HL-60 (cell line): ENCODE measurements at places on chromosomes 3 and 15.

- no peak for DNase-seq
Observed at GRCh38 chr3:54211097-54211496, 88.7 kb downstream of the CACNA2D3 start.

GRCh38 chr3:14137445-14137844 is 12.6 kb downstream of the TMEM43 start:
- DNase-seq = no peak

GRCh38 chr15:84749111-84749991 is 959 bp downstream of the ZNF592 start:
- peak; percentile 76 for DNase-seq

- DNase-seq = no peak
Observed at GRCh38 chr3:84965141-84965540, 6.4 kb downstream of the CADM2 start.

GRCh38 chr3:187063286-187064121 is 75.8 kb downstream of the RPL39L start:
- no peak for DNase-seq

GRCh38 chr15:99440551-99441443 is 125.0 kb upstream of the MEF2A start:
- DNase-seq = no peak

GRCh38 chr3:135007607-135008006 is 212.5 kb downstream of the EPHB1 start:
- no peak for DNase-seq

DNA sequence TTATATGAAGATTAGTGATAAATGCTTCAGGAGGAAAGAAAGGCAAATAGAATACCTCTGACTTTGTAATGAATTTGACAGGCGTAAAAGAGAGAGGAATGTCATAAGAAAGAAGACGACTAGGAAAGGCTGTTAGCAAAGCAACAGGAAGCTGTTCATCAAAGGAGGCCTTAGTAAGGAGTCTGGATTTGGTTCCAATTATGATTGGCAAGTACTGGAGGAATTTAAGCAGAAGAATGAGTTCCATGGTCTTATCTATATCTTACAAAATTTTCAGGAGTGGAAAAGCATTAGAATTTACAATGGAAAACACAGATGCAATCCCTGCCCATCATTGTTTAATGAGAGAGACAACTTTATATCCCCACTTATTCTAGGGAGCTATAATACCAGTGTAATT is 13.8 kb downstream of the PLSCR1 start:
- no peak for DNase-seq

- no peak for DNase-seq
Observed at GRCh38 chr3:126146525-126147146, 33.8 kb downstream of the ALDH1L1 start.

DNA sequence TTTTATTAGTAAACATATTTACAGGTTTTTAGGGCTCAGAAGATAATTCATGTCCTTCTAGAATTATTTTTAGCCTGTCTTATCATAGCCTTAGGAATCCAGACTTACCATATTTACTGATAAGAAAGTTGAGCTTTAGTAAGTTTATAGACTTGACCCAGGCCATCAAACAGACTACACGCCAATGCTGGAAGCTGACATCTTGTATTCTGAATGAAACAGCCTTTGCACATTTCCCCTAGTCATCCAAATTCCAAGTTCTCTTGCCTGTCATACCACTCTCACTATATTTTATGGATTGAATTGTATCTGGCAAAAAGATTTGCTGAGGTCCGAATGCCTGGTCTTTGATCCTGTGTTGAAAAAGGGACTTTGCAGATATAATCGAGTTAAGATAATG is 58.6 kb downstream of the DRD3 start:
- no peak for DNase-seq

- DNase-seq = no peak
Observed at GRCh38 chr3:3553236-3553635, 246.0 kb upstream of the LRRN1 start.

- DNase-seq = no peak
Observed at GRCh38 chr3:195839260-195840010, 27.7 kb upstream of the MUC4 start.

- no peak for DNase-seq
Observed at GRCh38 chr15:40445421-40445922, 4.7 kb downstream of the BAHD1 start.

GRCh38 chr3:40103829-40104228 is 205.7 kb upstream of the EIF1B start:
- no peak for DNase-seq

- peak; percentile 25 for DNase-seq
Observed at GRCh38 chr3:190424478-190425439, 24.9 kb downstream of the TMEM207 start.

DNA sequence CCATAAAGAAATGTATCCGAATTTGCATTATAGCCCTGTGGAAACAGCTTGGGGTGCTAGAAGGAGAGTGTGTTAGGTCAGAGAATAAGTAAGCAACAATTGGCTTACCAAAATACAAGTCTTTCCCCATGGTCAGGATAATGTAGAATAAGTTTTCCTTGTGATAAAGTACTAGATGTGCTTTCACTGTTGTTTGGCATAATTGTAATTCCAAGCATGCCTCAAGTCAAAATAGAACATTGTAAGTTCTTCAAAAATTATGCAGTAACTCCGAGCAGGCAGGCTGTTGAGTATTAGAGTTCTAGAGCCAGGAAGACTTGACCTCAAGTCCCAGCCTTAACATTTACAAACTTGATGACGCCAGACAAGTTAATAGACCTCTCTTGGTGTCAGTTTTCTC is 242.0 kb downstream of the TUSC7 start:
- DNase-seq = no peak

- no peak for DNase-seq
Observed at GRCh38 chr3:150433347-150433746, 25.2 kb downstream of the TSC22D2 start.

GRCh38 chr15:90013503-90013937 is 12.4 kb downstream of the ZNF710 start:
- peak; percentile 48 for DNase-seq

DNA sequence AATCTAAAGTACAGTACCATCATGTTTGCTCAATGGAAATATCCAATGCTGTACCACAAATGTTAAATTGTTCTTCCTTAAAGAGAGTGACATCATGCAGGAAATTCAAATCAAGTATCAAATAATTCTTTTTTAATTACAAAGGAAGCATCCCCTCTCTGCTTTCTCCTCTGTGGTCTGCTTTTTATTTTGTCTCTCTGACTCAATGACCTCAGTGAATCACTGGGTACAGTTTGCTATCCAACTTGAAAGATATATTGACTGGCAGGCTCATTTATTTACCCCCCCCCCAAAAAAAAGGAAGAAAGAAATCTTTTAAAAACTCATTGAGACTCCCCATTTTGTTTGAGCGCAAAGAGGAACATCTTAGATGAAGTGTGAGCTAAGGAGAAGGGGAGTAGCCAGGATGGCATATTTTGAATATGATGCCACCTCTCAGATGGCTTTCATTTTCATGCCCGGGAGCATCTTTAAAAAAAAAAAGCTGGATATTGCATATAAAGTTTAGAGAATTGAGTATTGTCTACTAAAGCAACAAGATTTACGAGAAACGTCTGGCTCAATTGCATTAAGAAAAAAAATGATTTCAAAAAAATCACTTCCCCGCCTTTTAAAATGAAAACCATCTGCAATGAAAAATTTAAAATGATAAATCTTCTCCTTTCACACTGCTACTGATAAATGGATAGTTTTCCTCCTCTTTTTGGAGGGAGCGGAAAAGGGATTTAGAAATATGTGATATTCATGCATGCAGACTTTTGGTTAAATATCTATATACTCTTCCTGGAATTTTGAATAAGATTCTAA is 307.1 kb upstream of the DPH6 start:
- no peak for DNase-seq

GRCh38 chr15:60509470-60509869 is 30.5 kb upstream of the ICE2 start:
- DNase-seq = no peak

DNA sequence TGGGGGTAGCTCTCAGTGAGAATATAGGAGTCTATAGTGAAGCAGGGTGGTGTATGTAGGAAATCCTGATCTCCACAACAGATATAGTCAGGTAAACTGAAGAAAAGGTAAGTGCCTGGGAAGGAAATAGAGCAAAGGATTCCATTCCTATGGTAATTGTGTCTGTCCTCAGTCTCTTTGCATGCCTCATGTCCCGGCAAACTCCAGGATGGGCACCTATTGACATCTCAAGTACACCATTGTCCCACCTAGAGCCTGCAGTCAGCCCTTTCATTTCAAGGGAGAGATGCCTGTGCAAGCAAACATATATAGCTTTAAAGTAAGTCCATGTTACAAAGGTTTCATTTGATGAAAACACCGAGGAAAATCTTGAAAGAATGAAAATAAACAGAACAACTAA is 257.7 kb upstream of the AZI2 start:
- DNase-seq = no peak

DNA sequence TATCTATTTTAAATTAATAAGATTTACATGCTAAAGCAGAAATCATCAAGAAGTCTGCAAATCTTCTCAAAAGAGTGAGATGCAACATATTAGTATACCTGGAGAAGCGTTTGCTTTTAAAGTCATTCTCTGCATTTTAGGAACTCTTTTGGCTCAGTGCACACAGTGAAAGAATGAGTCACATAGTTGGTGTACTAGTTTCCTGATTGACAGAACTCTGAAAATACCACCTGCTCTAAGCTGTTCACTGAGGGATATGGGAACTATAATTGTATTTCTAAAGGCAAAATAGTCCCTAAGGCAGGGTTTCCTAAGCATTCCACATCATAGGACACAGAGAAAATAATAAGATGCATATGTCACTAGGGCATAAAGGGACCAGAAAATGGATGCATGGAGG is 838.5 kb downstream of the DIPK2A start:
- no peak for DNase-seq

- no peak for DNase-seq
Observed at GRCh38 chr15:72168131-72168807, 29.3 kb downstream of the GRAMD2A start.

DNA sequence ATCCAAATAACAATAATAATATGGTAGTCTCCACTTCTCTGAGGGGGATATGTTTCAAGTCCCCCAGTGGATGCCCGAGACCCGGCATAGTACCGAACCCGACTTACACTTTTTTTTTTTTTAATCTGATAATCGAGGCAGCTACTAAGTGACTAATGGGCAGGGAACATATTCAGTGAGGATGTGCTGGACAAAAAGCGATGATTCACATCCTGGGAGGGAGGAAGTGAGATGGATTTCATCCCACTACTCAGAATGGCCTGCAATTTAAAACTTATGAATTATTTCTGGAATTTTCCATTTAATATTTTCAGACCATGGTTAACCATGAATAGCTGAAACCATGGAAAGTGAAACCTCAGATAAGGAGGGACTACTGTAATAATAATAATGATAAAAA is 49.5 kb upstream of the SELENOK start:
- no peak for DNase-seq

- no peak for DNase-seq
Observed at GRCh38 chr15:73751899-73752805, 999 bp downstream of the INSYN1 start.

DNA sequence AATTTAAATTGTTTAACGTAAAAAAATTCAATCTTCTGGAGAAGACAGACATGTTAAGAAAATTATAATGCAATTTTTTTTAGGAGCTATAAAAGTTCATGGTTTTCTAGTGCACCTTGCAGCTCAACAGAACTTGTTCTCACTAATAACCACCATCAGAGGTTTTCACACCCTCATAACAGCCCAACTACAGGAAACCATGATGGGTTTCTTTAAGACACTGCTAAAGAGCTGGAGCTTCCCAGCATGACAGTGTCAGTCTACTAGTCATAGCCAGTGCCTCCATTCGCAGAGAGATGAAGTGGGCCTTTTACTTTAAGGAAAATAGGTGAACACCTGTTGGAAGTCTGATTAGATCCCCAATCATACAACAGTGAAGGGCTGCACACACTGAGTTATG is 224.1 kb upstream of the TRIM42 start:
- no peak for DNase-seq

DNA sequence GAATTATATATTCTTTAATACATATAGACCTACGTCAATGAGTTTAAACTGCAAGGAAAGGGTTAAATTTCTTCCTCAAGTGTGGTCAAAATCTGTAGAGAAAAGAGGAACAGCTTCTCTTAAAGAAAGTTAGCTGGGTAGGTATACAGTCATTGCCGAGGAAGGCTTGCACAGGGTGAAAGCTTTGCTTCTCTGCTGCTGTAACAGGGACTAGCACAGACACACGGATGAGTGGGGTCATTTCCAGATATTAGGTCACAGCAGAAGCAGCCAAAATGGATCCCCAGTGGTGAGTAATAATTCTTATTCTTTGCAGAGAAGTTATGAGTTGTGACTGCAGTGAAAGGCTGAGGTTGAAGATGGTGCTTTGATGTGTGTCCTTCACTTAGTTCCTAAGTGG is at the start of gene CD86:
TSS of gene CD86 (plus strand) at position 148 of the 400 bp plus-strand sequence. CDS start at position 276, 128 bp downstream.
- peak; percentile 67 for DNase-seq

DNA sequence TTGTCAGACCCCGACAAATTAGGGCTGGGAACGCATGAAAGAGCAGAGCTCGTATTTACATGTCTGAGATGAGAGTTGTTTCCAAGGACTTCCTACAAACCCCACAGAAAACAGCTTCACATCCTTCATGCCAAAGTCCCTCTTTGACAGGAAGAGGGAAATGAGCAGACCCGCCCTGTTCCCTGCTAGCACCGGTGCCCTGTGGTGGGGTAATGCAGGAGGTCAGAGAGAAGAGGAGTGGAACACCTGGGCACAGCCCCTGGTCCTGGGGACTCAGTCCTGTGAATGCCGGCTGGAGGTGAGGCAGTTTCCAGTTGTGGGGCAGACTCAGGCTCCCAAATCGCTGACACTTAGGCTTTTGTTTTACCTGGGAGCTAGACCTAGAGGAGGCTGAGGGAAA is 4.0 kb downstream of the PLA2G4D start:
- DNase-seq = no peak

DNA sequence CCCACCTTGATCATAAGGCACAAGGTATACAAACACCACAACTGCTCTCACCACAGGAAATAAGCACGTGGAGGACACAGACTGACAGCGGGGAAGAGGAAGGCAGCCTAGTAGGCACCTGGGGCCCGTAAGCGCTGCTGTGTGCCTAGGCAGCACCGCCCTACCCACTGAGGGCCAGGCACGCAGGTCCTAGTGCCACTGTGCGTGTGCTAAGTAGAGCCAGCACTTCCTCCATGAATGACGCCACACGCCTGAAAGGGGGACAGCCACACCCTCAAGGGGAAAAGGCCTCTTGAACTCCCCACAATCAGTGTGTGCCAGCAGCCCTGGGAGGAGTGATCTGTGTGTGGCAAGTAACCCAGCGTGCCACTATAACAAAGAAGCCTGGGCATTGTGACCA is 73.0 kb downstream of the ATP1B3 start:
- DNase-seq = no peak

GRCh38 chr3:48535578-48535977 is 21.0 kb downstream of the PFKFB4 start:
- DNase-seq = no peak

GRCh38 chr3:135311699-135312098 is 516.6 kb downstream of the EPHB1 start:
- no peak for DNase-seq
